ENCODE measurements at places on chromosomes 5 and 9.
A peak's percentile ranks its signal among the peaks of the same experiment; 100 is the strongest.

GRCh38 chr9:36031774-36032555, 4.7 kb upstream of the RECK start:
- DNase-seq, result no peak

- no peak for DNase-seq
Measured at GRCh38 chr9:94801234-94801633, 74.7 kb downstream of the AOPEP start.

GRCh38 chr5:132790201-132790865, 13.3 kb upstream of the SEPTIN8 start:
- DNase-seq, result no peak

DNA sequence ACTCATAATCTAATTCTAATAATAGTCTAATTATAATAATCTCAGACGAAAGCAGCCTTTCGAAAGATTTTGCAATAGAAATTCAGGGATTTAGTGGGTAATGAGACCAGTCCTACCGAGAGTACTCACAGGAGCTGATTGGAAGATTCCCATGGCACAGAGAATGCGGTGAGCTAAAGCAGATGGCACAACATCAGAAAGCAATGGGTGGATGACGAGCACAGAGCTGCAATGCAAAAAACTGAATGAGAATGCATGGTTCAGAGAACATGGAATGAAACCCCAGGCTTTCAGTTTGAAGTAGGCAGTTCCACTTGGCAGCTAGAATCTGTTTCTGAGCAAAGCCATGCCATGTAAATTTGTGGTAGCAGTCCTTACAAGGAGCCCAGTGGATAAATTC, 78.2 kb upstream of the SPINK5 start:
- DNase-seq, result no peak

DNA sequence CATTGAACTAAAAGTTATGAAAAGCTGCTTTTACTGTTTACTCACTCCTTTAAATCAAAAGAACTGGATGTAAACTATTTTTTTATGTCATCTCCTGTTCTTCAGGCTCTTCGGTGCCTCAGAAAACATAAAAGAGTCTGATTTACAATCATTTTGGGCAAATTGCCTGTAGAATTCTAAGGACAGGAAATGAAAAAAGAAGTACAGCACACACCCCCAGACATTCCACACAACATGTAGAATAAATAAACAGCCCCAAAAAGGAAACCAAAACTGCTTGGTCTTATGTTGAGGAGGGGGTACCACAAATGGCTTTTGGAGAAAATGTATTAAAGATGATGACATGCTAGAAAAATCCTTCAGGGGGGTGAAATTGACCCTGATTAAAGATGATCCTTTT, 57.2 kb downstream of the ITGA1 start:
- DNase-seq, result no peak

DNA sequence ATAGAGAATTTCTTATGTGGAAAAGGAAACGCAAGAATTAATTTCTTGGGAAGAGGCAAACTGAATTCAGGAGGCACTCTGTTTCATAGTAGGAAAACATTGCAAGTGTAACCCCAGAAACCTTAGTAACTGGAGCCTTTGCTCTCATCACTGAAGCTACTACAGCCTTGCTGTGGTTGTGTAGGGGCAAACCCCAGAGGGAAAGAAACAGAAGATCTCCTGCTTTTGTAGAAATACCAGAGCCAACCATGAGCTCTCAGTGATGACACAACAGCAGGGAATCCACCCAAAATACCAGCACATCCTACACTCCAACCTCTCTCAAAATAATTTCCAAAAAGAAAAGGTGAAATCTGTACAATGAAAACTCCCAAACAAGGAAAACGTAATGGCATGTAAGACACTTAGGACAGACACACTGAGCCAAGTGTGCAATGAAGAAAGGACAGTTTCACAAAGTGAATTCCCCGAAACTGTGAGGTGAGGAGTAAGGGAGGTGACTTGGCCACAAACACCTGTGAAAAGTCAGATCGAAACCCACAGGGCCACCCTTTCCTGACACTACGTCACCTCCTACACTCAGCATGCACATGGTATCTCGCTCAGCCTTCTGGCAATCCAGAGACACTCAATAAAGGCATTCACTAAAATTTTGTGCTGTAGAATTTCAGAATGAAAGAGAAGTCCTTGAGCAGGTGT, 8.5 kb upstream of the ACSL6 start:
- peak; percentile 75 for DNase-seq

GRCh38 chr9:95506678-95507463, 9.9 kb downstream of the PTCH1 start:
- peak; percentile 49 for DNase-seq

DNA sequence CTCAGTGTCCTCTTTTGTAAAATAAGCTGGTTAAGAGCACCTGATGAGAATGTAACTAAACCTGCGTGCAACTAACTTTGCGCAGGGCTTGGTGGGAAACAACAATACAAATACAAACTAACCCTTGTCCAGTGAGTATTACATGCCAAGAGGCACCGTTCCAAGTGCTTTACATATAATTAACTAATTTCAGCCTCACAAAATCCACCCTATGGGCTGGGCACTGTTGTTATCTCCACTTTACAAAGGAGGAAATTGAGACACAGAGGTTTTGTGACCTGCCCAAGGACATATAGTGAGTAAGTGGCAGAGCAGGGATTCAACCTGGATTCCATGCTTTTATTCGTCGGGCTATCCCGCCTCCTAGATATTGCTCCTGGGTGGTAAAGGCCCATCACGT, 26.2 kb upstream of the TNIP1 start:
- DNase-seq, result no peak

DNA sequence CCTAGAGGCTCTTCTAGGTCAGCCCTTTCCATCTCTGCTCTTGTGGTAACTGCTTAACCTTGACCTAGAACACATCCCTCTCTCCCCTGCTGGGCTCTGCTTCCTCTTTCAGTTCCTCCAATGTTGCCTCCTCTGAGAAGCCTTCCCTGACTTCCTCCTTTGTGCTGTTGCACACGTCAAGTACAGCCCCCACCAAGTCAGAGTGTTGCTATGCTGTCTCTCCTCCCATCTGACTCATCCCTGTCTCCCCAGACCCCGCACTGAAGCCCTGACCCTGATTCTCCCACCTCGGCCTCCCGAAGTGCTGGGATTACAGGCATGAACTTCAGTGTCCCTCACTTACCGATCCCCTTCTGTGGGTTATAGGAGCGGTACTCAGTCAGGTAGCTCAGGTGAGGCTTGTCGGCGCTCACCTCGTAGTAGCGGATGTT, 10.4 kb upstream of the TRIM14 start:
- peak; percentile 72 for DNase-seq

DNA sequence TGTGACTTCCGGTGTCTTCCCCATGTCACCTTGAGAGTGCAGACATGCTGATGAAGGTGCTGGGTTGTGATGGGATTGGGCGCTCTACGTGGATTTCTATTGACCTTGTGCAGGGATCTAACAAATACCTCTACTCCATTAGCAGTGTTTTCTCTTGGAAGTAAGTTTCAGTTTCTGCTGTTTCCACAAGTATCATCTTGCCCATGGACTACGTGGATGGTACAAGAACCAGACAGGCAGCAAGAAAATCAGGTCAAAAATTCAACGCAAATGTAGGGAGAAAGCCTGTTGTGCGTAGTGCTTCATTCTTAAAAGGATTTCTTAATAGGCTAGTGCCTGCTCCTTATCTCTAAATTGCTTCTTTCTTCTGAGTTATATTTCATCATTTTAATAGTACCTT, 60.8 kb downstream of the AOPEP start:
- DNase-seq, result no peak

GRCh38 chr5:173329491-173330337, 1.5 kb upstream of the STC2 start:
- peak; percentile 86 for DNase-seq

- no peak for DNase-seq
Measured at GRCh38 chr9:32171339-32171738, 213.1 kb upstream of the ACO1 start.

DNA sequence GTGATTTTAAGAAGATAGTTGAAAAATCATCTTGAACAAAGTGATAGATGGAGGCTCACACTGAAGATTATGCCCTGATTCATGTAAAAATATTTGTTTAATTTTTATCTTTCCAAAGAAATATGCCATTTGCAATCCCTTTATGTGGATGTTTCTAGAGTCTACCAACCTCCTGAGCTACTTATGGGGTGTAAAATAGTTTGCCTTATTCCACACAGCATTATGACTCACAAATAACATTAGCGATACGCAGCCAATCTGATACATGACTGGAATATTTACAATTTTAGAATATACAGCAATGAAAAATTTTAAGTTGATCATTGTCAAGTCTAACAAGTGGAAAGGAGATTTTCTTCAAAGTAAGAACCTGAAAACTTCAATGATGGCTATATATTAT, 327.5 kb downstream of the EDIL3 start:
- DNase-seq, result no peak

- DNase-seq, result no peak
Measured at GRCh38 chr5:14165375-14166106, 22.4 kb downstream of the TRIO start.

DNA sequence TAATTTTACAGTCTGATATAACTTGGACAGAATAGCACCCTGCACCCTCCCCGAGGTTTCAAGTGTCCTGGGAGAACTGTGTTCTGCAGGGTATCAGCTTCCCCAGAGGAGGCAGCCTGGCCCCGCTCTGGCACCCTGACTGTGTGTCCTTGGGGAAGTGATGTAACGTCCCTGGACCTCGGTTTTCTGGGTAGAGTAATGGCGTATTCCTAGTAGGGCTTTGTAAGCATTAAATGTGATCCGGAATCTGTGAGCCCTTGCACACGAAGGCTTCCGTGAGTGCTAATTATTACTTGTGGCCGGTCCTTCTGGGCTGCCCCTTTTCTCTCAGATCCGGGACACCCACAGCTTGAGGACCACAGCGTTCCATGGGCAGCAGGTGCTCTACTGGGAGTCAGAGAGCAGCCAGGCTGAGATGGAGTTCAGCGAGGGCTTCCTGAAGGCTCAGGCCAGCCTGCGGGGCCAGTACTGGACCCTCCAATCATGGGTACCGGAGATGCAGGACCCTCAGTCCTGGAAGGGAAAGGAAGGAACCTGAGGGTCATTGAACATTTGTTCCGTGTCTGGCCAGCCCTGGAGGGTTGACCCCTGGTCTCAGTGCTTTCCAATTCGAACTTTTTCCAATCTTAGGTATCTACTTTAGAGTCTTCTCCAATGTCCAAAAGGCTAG, 1.0 kb upstream of the CACFD1 start:
- no peak for DNase-seq

DNA sequence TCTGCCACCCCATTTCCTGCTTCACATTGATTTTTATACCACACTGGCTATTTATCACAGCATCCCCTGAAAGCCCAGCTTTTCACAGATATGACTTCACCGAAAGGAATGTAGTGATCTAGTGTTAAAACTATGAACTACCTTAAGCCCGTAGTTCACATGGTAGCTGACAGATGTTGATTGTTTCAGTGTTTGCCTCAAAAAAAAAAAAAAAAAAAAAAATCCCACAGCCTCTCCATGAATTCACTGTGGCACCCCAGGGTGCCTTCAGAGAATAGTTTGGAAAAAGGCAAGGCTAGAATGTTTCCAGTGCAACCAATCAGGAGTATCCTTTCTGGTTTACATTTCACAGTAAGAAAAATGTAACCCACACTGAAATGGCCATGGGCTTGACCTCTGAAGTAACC, 37.1 kb downstream of the GLIS3 start:
- no peak for DNase-seq

- no peak for DNase-seq
Measured at GRCh38 chr9:7001571-7001970, 243.8 kb downstream of the KDM4C start.

DNA sequence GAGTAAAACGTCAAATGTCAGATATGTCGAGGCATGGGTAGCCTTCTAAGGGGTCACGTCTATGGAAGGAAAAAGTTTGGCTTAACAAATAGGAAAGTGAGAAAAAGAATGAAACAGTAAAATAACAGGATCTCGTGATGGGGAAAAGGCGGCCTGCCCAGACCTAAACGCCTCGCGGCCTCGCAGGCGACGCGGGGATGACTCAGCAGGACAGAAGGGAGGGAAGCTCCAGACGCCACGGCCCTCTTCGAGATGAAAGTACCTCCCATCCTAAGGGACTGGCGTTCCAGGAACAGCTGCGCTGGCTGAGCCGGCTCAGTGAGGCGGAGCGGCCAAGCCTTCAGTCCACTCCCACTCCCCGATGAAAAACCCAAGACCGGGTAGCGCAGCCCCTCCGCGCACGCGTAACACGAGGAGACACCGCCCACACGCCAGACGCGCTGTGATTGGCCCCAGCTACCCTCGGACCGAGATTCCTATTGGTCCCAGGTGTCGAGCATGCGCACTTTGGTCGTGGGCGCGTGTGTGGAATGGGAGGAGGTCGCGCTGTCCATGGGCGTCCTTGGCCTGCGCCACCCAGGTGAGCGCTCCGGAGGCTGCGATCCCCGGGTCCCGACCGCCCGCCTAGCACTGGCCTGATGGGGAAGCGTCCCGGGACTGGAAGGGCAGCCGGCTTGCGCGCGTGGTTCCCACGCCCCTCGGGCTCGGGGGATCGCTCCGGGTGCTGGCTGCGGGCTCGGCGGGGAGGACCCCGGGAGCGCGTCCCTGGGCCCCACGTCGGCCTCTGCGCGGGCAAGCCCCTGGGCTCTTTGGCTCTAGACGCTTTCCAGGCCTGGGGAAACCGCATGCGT, 588.5 kb downstream of the MTRR start:
- DNase-seq, result peak; percentile 85

DNA sequence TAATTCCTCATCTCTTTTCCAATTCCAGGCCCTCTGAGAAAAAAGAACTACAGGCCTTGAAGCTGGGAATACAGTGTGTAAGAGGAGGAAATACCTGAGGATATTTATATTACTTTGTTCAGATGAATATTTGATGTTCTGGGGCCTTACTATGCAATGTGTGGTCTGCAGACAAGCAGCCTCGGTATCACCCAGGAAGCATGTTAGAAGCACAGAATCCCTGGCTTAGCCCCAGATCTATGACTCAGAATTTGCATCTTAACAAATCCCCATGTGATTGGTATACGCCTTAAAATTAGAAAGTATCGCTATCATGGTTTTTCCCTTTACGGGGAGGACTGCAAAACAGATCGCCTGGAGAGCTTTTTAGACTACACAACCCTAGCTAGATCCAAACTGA, 121.0 kb downstream of the JAKMIP2 start:
- no peak for DNase-seq
